Suppressor macrophage (primary cell): ENCODE measurements at places on chromosomes 2 and 18.
A peak's percentile ranks its signal among the peaks of the same experiment; 100 is the strongest.

DNA sequence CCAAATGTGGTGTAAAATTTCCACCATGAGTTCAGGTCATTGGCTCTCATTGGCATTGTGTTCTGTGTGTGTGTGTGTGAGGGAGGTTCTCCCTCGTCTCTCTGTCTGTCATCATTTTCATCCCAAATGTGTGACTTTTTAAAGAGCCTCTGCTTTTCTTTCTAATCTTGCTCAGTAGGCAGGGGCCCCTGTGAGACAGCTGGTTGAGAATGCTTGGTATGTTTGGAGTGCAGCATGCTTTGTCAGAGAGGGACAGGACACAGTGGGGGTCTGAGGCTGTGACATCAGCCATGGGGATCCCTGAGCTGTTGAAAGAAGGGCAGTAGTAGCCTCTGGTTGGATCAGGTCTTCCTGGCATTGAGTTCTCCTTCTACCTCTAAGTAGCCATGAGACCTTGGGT is 10.6 kb downstream of the PTPRM start:
- DNase-seq, result no peak

GRCh38 chr2:216165711-216166110 is 56.6 kb downstream of the XRCC5 start:
- peak; percentile 8 for DNase-seq

GRCh38 chr2:16622399-16622968 is 43.1 kb downstream of the CYRIA start:
- peak; percentile 86 for DNase-seq

DNA sequence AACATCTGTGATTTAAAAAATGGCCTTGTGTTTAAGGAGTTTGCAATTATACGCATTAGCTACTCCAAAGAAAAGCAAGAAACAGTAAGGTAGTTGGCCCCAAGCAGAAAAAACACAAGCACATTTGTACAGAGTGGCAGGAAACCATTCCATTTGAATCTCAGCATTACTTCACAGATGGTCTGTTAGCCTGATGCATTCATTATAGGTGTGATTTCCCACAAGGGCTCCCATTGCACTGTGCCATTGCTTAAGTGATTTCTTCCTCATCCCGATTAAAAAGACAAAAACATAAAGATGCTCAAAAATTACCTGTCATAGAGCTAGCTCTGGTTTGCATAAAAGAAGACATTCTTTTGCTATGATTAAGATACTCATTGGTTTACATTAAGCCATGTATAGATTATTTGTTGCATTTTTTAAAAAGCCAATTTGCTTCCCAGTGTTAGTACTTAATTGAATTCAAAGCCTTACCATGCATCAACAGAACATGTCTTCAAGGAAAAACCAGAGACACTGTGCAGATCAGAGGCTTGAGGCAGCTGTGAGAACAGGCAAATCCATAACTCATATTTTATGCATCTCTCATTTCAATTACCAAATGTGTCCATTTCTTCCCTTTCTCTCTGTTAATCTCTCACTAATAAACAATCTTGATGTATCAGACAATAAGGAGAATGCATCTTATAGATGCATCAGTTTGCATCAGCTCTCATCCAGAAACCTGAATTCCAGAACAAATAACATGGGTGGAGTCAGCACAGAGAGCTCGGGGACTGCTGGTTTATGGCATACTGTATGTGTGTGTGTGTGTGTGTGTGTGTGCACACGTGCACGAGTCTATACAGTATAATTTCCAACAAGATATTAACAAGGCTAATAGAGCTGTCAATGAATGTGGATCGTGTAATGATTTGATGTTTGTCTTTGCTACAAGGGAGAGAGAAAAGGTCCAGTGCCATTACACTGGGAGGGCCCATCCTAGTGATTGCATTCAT is 558.6 kb upstream of the HS6ST1 start:
- no peak for DNase-seq

GRCh38 chr18:45249246-45249661 is 366.0 kb upstream of the SLC14A2 start:
- DNase-seq, result no peak

GRCh38 chr2:105573910-105574655 is 170.6 kb upstream of the NCK2 start:
- DNase-seq, result no peak

DNA sequence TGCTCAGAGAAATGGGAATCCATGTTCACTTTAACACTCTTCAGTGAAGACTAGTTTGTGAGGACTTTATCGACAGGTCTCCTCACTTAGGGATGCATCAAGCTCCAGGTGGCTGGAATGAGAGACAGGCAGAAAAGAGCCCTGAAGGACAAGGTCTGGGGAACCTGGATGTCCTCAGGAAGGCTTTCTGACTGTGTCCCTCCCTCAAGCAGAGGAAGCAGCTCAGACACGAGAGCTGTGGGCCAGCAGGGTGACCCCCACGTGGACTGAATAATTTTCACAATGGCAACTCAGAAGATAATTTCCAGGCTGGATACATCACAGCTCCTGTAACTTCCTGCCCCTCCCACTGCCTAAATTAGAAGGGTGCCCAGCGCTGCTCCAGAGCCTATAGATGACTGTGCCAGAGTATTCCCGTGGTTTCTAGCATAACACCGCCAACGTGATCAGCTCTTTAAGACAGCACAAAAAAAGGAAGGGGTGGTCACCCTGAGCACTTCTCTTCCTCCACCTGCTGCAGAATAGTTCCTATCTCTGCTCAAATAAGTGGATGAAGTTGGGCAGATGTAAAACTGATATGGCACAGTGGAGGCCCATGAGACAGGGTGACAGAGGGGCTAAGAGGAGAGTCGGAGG is 25.7 kb upstream of the NCK2 start:
- peak; percentile 40 for DNase-seq

- no peak for DNase-seq
These were observed 62.8 kb downstream of the NBEAL1 start for GRCh38 chr2:203077451-203077850.

DNA sequence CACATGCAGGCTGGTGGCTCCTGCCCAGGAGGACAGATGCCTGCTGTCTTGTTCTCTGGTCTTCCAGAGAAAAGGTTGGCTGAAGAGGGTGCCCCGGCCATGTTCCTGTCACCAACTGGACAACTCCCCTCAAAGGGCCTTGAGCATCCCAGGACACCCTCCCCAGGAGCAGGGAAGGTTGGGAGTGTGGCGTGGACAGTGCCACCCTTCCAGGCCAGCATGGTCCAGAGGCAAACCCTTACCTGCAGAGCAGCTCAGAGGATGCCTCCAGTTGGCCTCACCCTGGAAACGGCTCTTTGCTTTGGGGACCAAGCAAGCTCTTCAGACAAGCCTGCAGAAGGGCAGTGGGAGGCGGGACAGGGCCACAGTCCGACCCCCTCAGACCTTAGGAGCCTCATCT is 4.9 kb upstream of the GPC1 start:
- no peak for DNase-seq

- no peak for DNase-seq
These were observed 201.0 kb downstream of the MBD5 start for GRCh38 chr2:148221926-148222325.

GRCh38 chr2:201888426-201888800 is 82.1 kb downstream of the CDK15 start:
- DNase-seq, result no peak

- no peak for DNase-seq
These were observed 200.6 kb downstream of the ZBTB7C start for GRCh38 chr18:48208432-48209140.

- DNase-seq, result no peak
These were observed 189.1 kb upstream of the ERBB4 start for GRCh38 chr2:212727751-212728150.

GRCh38 chr2:68565858-68566257 is 77.5 kb upstream of the PROKR1 start:
- DNase-seq, result no peak

GRCh38 chr2:8847400-8847799 is 10.0 kb upstream of the KIDINS220 start:
- DNase-seq, result no peak

- no peak for DNase-seq
These were observed 200.0 kb downstream of the GBX2 start for GRCh38 chr2:235968155-235968554.

GRCh38 chr2:100865816-100866460 is 46.0 kb downstream of the NPAS2 start:
- peak; percentile 35 for DNase-seq

GRCh38 chr2:32746669-32747068 is 118.8 kb downstream of the TTC27 start:
- DNase-seq, result no peak

DNA sequence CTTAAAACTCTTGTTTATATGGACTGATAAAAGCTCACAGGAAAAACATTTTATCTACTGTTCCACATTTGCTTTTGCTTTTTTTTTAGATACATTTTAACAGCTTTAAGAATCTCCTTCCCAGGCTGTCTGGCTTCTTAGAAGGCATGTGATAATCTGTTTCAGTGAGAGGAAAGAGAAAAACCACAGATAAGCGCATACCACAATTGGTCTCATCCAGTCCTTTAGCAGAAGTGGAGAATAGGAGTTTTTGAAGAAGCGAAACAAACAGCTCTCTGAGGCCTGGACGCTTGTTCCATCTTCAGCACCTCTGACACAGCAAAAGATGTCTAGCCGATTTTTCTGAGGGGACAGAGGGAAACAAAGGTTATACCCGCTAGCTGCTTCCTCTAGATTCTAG is 37.6 kb downstream of the RMC1 start:
- peak; percentile 77 for DNase-seq

DNA sequence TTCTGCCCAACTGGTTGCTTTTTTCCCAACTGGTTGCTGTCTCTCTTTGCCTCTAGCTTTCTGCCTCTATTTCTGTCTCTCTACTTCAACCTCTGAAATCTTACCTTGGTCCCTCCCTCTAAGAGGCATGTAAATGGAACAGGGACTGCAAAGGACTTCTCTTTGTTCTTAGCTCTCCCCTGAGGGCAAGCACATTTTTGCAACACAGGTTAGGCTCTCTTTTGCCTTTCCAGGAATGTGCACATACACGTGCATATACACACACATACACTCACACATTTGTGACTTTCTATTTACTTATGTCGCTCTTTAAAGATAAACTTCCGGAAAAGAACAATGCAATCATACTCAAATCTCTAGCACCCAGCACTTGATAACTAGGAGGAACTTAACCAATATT is 262.6 kb upstream of the DDX18 start:
- no peak for DNase-seq

- DNase-seq, result no peak
These were observed 4.6 kb upstream of the UGT1A5 start for GRCh38 chr2:233707940-233708644.

DNA sequence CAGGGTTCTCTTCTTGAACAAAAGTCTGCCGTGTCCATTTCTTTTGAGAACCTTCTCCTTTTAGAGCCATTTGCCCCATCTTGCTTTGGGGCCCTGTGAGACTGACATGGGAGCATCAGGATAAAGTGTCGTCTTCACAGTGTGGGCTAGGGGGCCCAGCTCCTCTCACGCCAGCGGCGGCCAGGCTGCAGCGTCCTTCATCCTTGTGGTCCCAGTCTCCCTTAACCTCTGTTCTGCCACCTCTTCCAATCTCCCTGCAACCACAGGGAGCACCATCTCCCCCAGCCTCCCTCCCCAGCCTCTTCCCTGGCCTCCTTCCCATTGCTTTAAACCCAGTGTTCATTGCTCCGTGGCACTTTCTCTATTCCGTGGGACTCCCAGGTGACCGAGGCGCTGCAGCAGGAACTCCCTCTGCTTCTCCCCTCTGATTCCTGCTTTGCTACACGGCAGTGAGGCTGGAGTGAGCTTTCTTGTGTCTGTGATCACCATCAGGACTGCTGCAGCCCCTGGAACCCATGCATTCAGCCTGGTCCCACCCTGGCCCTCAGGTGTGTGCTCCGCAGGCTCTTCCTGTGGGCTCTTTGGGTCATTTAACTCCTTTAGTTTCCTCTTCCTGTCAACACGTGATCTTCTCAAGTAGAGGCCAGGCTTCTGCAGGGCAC is 234.1 kb downstream of the MYT1L start:
- DNase-seq, result no peak

- no peak for DNase-seq
These were observed 40.0 kb upstream of the SULT1C3 start for GRCh38 chr2:108199726-108200125.

DNA sequence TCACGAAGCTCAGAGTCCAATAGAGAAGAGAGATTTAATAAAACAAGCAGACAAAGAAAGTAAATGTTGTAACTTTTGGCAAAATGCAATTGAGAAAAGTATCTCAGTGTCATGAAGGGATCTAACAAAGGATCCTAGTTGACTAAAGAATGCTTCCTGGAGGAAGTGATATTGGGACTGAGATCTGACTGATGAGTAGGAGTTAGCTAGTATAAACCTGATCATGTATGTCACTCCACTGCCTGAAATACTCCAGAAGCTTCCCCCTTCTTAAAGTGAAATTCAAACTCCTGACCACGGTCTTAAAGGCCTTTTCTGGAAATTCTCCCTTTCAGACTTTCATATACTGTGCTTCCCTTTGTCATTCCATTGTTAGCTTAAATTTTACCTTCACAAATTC is 1102.4 kb upstream of the ZEB2 start:
- peak; percentile 57 for DNase-seq

DNA sequence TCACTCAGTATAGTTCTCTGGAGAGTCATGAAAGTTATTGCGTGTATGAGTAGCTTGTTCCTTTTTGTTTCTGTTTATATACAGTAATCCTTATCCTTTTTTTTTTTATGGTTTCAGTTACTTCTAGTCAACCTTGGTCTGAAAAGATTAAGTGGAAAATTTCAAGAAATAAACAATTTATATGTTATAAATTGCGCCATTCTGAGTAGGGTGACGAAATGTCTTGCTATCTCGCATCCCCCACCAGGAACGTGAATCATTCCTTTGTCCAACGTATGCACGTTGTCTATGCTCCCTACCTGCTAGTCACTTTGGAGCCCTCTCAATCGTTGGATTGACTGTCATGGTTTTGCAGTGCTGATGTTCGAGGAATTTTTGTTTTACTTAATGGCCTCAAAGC is 60.4 kb downstream of the FAM117B start:
- no peak for DNase-seq

GRCh38 chr2:68889021-68889420 is 17.8 kb upstream of the BMP10 start:
- no peak for DNase-seq

GRCh38 chr2:43073401-43073825 is 153.0 kb downstream of the ZFP36L2 start:
- peak; percentile 51 for DNase-seq

GRCh38 chr2:206853915-206854314 is 85.4 kb upstream of the CPO start:
- DNase-seq, result no peak

GRCh38 chr2:206004004-206004693 is 81.8 kb downstream of the INO80D start:
- peak; percentile 10 for DNase-seq

- no peak for DNase-seq
These were observed 133.7 kb downstream of the RHBDD1 start for GRCh38 chr2:226969417-226970080.

DNA sequence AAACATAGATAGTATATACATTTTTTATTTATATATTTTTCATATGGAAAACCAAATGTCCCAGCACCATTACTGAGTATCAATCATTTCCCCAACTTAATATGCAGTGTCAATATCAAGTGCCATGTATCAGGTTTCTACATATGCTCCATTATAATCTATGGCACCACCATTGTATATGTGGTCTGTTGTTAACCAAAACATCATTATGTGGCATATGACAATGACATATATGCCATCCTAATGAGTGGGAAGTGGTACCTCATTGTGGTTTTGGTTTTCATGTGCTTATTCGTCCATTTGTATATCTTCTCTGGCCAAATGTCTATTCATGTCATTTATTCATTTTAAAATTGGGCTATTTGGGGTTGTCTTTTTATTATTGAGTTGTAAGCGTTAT is 9.2 kb downstream of the PTPN18 start:
- no peak for DNase-seq
